Activated CD4-positive, alpha-beta T cell treated with anti-CD3 and anti-CD28 coated beads for 1 hour (primary cell): ENCODE measurements at places on chromosomes 1 and 21.
A peak's percentile ranks its signal among the peaks of the same experiment; 100 is the strongest.

DNA sequence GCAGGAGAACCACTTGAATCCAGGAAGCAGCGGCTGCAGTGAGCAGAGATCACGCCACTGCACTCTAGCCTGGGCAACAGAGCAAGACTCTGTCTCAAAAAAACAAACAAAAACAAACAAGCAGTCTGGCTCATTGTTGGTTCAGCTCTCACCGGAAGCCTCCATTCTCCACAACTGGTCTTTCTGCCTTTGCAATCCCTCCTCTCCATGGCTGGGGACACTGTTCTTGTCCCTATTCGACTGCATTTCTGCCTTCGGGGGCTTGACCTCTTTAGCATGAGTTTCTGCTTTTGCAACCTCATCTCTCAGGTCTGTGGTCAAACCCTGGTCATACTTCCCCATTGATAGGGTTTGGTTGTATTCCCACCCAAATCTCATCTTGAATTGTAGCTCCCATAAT, 216.3 kb upstream of the NR5A2 start:
- no peak for DNase-seq

GRCh38 chr21:43882952-43883545, 18.0 kb downstream of the AGPAT3 start:
- no peak for DNase-seq

DNA sequence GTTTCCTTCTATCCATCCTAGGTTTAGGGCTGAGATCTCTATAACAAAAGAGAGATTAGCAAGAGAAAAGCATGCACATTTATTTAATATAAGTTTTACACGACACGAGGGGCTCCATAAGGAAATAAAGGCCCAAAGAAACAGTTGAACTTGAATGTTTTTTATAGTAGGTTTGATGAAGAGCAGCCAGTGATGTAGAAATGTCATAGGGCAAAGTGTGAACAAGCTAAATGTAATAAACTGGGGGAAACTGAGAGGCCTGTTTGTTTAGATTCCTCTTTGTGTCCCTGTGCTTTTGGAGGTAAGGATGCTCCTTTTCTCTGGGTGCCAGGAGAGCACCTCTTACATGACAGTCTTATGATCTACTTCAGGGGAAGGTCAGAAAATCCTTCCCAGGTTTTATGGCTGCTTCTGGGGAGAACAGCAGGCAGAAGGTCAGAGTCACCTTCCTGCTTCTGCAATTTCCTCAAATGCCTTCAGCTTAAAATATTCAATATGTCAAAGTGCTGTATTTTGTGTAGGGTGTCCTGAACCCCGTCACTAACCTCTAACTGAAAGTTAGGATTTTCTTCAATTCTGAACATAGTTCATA, 9.5 kb upstream of the HORMAD1 start:
- DNase-seq = no peak

DNA sequence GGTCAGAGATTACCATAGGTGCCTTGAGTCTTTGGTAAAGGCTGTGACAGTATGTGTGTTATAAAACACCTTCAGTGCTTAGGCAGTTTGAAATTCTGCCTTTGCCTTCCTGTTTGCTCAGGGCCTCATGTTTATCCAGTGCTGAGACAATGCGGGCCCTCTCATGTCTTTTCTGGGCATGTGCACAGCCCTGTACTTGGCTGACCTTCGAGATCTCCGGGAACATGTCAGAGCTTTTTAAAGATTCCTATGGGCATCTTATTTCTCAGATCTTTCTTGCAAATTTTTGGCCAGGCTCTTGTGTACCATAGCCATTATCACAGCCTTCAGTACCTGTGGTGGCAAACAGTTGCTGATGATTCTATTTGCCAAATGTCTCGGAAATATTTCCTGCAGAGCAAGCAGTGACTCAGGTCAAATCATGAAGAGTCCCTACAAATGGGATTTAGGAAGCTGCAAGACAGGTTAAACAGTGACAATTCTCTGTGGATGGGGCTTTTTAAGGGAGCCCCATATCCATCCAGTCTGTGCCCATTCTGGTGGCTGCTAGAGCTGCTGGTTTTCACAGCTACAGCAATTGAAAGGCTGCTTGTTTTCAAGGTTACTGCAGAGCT, 42.1 kb downstream of the HOOK1 start:
- DNase-seq = no peak

DNA sequence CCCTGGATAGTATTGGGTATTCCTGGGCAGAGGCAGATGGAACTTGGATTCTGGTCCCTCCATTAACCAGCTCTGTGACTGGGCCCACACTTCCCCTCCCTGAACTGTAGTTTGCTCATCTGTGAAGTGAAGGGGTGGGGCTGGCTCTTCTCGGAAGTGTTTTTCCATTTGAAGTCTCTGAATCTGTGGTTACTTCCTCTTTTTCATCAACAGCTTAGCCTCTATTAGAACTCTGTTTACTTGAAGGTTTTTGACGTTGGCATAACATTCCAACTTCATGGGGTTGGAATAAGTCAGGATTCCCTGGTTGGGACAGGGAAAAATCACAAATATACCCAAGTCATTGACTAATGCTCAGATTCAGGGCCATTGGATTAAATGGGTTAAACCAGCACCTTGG, 3.6 kb downstream of the KIAA0040 start:
- DNase-seq = peak; percentile 38

DNA sequence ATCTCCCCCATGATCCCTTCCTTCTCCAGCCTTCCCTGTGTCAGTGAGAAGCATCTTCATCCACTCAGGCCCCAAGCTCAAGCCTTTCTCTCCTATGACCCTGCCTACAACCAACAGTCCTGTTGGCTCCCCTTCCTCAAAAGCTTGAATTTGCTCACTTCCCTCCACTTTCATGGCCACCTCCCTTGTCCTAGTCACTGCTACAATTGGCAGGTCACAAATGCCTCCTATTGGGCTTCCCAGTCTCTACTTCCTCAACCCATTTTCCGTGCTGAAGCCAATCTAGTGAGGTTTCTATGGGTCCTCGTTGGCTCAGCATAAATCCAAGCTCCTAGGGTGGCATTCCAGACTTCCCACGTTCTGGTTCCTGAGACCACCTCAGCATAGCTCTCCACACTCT, 40.2 kb upstream of the SLC6A9 start:
- DNase-seq = no peak

- DNase-seq = no peak
These were observed 8.1 kb upstream of the RAB29 start for GRCh38 chr1:205783433-205783795.

GRCh38 chr1:205983925-205984725, 19.1 kb downstream of the RAB7B start:
- no peak for DNase-seq
